ENCODE measurements at places on chromosomes 2 and 18.

GRCh38 chr2:222982010-222982908 is 69.7 kb upstream of the KCNE4 start:
- DNase-seq: no peak

GRCh38 chr2:111057045-111057444 is 63.7 kb upstream of the BCL2L11 start:
- DNase-seq: no peak

- DNase-seq: no peak
Observed at GRCh38 chr2:135743860-135744259, 2.2 kb downstream of the UBXN4 start.

DNA sequence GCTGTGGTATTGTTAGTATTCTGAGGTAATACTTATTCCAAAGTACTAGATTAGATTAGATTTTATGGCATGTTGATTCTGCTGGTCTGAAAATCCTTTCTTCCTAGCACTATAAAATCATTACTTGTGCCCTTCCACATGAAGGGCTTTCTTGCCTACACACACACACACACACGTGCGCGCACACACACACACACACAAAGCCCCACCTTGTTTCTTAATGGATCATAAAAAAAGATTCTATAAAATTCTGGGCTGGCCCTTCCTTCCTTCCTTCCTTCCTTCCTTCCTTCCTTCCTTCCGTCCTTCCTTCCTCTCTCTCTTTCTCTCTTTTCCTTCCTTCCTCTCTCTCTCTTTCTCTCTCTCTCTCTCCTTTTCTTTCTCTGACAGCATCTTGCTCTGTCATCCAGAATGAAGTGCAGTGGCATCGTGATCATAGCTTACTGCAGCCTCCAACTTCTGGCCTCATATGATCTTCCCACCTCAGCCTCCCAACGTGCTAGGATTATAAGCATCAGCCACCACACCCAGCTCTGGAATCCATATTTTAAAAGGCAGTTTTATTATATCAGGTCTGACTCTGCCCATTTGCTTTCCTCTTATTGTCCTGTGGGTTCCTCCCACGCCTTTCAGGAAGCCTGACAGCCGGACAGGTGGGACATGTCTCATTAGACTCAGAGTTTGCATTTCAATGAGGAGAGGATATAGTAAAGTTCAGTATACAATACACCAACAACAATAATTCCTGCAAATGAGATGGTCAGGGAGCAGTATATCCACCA is 321.1 kb downstream of the PIK3C3 start:
- DNase-seq: no peak

DNA sequence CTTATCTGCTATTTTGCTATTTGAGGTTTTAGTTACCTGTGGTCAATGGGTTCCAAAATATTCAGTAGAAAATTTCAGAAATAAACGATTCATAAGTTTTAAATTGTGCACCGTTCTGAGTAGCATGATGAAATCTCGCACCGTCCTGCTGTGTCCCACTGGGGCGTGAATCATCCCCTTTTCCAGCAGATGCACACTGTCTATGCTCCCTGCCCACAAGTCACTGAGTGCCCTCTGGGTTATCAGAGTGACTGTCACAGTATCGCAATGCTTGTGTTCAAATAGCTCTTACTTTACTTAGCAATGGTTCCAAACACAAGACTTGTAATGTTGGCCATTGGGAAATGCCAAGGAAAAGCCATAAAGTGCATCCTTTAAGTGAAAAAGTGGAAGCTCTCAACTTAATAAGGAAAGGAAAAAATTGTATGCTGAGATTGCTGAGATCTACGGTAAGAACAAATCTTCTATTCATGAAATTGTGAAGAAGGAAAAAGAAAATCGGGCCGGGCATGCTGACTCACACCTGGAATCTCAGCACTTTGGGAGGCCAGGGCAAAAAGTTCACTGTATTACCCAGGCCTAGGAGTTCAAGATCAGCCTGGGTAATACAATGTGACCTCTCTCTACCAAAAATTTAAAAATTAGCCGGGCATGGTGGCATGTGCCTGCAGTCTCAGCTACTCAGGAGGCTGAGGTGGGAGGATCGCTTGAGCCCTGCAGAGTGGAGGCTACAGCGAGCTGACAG is 13.3 kb downstream of the COL4A3 start:
- no peak for DNase-seq

DNA sequence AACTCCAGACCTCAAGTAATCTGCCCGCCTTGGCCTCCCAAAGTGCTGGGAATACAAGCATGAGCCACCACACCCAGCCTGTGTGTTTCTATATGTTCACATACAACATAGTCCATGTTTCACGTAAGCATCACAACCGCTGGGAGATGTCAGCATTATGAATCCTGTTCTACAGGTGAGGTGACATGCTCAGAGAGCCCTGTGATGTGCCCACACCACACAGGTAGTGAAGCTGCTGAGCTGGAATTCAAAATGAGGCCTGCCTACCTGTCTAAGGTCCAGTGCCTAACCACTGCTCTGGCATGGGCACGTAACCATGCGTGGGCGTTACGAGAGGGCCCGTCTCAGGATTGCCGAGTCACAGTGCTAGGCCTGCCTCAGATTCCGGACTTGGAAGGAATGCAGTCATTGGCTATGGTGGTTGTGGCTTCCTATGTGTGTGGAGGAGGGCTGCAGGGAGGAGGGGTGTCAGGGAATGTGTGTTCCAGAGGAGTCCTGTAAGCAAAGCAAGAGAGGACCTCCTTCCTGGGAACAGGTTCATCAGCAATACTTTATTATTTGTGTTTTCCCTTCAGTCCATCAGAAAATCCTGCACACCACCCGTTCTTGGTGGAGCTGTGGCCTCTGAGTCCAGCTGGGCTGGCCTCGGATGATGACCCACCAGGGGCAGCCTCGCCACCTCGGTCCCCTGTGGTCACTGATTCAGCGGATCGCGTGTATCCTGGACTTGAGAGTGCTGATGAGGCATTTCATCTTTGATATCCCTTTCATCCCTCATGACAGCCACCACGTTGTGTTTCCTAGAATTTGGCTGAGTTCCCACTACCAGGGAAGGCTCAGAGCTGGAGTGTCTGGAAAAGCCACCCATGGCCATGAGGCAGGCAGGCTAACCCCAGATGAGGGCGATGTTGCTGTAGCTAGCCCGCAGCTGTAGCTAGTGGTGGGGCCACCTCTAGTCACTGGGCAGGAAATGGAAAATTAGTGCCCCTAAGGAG is 31.1 kb downstream of the HK2 start:
- DNase-seq: no peak

DNA sequence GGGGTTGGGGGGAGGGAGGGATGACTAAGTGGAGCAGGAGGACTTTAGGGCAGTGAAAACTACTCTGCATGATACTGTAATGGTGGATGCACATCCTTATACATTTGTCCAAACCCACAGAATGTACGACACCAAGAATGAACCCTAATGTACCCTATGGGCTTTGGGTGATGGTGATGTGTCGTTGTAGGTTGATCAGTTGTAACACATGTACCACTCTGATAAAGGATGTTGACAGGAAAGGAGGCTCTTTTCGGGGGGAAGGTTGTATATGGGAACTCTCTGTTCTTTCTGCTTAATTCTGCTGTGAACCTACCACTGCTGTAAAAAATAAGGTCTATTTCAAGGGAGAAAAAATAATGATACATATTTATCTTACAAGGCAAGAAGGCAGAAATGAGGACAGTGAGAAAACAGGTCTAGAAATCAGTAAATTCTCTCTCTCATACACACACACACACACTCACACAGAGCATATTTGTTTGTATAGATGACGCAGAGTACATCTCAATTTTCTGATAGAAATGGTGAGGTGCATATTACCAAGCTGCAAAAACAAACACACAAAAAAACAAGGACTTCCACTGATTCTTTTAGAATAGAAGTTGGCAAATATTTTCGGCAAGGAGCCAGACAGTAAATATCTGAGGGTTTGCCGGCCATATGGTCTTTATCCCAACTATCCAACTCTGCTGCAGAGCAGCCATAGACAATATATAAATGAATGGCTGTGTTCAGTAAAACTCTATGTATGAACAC is 20.2 kb downstream of the FAM124B start:
- no peak for DNase-seq

GRCh38 chr18:48761582-48761981 is 189.2 kb downstream of the SMAD7 start:
- no peak for DNase-seq
